ENCODE measurements at places on chromosomes 7 and 10. TPM values are rescaled to one million over a fixed set of nuclear protein-coding genes. Genes with fewer than 3 reads are reported as not detected.

- DNase-seq: no peak
Measured at GRCh38 chr7:2224934-2225333, 7.8 kb downstream of the MAD1L1 start.

DNA sequence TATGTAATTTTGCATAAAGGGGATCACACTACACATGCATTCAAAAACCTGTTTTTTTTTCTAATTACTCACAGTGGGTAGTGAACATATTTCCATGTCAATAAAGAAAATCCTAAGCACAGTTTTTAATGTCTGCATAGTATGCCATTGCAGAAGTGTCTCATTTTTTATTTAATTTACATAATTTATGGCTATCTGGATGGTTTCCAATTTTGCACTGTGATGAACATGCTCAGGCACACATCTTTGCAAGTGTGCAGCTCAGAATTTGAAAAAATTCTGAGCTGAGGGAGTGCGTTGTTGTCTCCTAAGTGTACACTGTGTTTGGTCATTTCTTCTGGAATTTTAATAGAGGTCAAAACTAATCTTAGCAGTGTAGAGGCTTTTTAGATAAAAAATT is 2.2 kb downstream of the NPFFR1 start:
- DNase-seq: no peak

DNA sequence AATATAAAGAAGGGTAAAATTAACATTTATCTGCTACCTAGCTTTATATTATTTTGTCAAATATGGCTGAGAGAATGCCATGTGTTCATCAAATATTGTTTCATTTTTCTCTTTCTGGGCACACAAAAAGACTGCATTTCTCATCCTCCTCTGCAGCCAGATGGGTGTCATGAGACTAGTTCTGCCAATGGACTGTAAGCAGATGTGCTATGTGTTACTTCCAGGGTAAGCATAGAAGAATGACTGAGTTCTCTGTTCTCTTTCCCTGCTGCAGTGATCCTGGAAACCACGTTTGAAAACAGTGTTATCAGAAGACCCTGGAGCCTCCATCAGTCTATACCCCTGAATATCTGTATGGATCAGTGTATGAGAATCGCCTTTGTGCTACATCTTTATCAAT is 24.1 kb upstream of the SLK start:
- no peak for DNase-seq

DNA sequence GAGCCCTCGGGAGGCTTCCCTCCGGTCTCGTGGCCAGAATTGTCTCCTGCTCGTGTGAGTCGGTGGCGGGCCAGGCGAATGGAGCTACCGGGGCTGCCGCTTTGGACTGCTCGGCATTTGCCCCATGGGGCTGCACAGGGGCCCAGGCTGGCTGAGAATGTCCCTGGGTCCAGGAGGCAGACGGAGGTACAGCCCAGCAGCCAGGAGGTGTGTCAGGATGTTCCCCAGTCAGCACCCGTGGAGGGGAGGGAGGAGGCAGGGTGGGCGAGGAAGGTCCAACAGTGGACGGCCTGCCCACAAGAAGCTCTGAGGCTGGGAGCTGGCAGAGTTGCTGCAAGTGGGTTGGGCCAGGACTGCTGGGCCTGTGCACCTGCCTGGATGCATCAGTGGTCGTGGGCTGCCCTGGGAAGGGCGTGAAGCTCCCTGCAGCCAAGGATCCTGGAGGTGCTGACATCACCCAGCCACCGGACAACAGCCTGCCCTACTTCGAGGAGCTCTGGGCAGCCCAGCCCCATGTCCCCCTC is 46.4 kb downstream of the PDGFA start:
- DNase-seq: no peak

DNA sequence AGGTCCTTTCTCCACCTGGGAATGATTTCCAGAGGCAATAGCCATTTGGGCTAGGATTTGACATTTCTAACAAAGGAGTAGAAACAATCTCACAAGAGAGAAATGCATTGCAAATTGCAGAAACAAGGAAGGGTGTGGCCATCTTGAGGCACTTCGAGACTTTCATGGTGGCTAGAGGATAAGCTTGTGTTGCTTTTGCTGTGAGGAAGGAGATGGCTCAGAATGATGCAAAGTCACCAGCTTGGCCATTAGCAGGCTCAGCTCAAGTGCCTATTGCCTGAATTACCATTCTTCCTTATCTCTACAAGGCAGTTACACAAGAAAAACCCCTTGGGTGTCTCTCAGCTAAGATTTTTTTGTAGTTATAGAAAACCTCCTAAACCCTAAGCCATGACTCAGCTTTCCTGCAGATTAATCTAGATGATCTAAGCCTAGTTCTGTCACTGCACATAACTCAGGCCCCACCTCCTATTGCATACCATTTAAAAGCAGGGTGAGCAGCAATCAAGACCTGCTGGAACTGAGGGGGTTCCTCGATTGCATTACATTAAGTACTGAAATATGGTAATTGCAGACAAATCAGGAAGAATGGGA is 683.1 kb downstream of the NRG3 start:
- peak; percentile 23 for DNase-seq

DNA sequence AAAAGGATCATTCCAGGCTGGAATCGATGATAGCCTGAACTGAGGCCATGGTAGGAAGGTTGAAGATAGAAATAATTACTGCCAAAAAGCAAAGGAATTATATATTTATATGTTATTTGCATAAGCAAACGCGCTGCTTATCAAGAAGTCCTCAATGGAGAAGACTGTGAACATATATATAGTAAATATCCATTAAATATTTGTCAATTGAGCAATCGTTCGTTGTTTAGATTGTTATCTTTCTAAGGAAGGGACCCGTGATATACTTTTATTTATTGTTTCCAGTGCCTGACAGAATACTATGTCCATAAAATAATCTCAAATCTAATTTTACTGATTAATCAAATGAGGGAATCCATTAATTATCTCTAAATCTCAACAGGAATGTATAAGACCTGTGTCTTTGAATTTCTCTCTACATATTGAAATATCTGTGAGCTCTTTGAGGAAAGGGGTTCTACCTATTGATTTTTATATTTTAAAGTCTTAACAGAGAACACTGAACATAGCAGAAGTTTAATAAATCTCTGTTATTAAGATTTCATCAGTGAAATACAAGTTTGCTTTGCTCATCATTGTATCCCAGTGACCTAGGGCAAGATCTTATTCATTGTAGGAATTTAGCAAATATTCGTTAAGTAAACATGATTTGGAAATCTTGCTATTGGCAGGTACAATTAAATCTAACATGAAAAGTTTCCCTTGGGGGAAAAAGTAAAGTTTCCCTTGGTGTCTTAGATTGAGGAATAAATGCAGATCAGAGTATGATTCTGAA is 12.0 kb upstream of the HERC4 start:
- no peak for DNase-seq

DNA sequence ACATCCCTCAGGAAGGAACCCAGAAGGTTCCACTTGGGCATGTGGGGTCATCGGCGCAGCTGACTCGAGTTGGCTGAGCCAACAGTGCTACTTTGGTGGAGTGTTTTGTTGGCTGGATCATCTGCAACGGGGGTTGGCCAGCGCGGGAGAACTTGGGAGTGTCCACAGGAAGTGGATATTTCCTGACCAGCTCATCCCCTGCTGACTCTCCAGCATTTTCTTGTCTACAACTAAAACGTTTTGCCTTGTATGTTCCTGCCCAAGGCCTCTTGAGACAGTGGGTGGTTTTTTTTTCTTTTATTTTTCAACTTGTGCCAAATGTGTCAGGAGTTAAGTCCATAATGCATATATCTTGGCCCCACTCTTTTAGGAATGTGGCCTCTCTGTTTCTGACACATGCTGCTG is 208.6 kb downstream of the ZNF365 start:
- peak; percentile 85 for DNase-seq

DNA sequence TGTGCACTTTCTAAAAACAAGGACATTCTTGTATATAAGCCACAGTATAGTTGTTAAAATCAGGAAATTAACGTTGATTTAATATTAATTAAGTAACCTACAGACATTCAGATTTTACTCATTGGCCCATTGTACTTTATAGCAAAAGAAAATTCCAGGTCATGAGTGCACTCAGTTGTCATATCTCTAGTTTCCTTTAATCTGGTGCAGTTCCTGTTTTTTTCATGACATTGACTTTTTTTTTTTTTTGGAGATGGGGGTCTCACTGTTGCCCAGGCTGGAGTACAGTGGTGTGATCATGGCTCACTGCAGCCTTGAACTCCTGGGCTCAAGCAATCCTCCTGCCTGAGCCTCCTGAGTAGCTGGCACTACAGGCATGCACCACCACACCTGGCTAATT is 24.1 kb downstream of the R3HCC1L start:
- no peak for DNase-seq

- DNase-seq: no peak
Measured at GRCh38 chr10:28980264-28980663, 302.9 kb downstream of the BAMBI start.

DNA sequence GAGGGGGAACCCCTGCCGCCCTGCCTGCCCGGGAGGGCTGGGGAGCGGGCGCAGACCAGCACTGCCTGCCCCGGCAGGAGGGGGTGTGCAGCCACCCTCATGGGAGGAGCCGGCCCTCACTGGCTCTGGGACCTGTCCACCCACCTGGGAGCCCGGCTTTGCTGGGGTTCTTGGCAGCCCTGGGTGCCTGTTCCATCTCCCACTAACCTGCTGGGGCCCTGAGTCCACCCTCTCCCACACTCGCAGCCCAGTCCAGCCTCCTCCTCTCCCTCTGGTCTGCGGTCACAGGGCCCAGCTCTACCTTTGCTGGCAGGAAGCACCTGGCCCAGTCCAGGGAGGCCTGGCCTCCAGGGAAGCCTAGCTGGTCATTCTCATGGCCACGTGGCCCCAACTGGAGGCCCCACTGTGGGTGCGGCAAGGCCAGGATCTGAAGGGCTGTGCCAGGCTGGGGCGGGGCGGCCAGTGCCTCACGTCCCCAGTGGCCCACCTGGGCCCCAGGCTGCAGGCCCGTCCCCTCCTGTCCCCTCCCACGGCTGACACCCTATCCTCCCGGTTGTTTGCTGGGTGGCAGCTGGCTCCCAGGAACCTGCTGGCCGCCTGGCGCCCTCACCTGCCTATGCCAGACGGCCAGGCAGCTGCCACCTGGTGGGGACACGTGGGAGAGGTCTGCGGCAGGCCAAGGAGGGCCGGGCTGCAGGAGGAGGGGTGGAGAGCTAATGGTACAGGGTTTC is at the start of gene TMEM184A:
Gene TMEM184A, minus strand, starts transcription at position 393 of the 731 bp plus-strand sequence. CDS start 721 bp downstream, outside the sequence.
- DNase-seq: no peak

GRCh38 chr10:29621161-29621560 is 13.6 kb downstream of the SVIL start:
- DNase-seq: peak; percentile 73

DNA sequence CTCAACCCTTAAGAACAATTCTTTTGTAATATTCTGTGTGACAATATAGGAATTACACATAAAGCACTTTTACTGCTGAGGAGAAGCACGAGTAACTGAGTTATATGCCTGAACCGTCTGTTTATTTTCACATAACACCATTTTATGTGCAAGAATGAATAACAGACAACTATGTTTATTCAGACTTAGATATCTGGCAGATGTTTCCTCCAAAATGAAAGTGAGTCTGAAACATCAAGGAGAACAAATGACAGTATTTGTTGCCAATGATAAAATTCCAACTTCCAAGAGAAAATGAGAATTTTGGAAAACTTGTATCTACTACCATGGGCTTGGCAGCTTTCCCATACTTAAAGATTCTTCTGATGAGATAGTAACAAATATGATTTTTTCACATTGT is 51.4 kb downstream of the DNMBP start:
- no peak for DNase-seq

DNA sequence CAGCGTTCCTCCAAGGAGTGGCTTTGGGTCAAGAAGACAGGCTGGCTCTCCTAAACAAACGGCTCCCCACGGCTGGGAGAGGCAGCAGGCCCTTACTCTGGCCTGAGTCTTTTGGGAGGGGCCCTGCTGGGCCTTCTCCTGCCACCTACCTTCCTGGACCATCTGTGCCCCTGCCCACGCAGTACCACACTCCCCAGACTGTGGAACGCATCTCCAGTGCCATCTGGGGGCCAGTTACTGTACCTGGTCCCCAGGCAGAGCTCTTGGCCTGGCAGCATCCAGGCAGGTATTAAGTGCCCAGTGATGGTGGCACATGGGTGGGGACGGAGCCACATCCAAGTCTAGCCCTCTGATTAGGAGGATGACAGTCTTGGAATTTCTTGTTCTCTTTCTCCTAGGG is 14.4 kb downstream of the ALKBH4 start:
- DNase-seq: no peak

DNA sequence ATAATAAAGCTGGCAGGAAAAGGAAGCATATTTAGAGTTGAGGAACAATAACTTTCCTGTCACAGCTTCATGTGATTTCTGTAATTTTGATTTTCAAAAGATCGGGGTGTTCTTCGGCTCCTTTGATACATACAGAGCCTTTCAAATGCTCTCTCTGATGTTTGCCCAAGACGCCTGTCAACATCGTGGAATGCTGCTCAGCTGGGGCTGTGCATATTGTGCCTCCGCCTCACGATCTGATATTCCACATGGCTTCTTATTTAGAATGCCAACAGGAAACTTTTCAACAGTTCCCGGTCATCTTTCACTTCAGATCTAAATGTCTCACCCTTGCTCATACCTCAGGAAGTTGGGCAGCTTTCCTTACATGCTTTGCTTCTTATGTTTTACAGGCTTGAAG is 7.3 kb downstream of the NPY start:
- no peak for DNase-seq

GRCh38 chr10:130045091-130045652 is 65.5 kb downstream of the C10orf143 start:
- DNase-seq: peak; percentile 54

DNA sequence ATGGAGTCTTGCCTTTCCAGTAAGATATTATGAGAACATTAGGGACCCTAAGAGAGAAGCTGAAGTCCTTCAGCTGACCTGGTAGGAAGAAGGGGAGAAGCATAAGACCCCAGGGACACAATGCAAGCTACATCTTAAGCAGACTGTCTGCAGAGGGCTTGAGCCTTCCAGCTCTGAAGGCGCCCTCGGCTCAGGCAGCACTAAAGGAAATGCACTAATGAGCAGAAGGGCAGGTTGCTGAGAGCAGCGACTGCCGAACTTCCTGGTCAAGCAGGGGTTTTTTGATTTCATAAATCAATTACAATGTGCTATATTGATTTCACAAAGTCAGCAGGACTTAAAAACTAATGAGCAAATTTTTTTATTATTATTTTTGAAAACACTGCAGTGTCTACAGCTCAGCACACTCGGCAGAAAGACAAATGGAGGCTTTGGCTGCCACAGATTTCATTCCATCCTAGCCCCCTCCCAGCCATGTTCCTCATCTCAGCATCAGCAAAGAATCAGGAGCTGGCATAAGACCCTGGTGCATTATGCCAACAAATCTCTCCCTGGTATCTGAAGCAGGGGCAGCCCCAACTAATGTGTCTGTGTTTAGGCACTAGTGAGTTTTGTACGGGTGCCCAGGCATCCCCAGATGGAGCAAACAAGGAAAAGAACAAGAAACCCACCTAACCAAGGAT is 57.1 kb downstream of the LRRTM3 start:
- DNase-seq: no peak

- peak; percentile 91 for DNase-seq
Measured at GRCh38 chr7:85185424-85186082, 1.3 kb downstream of the SEMA3D start.

Gene TFPI2
- 7.8 TPM for total RNA-seq

Gene UCMA
- total RNA-seq: not detected

Gene ITPRID1
- total RNA-seq: 0.21 TPM

Gene CYCS
- 274 TPM for total RNA-seq

Gene VPS37D
- total RNA-seq: 10.1 TPM

Gene SLC39A12
- not detected for total RNA-seq

Gene STN1
- total RNA-seq: 14.3 TPM

Gene OR9A2
- not detected for total RNA-seq

Gene RHOBTB1
- 7.5 TPM for total RNA-seq

Measured in A673 (cell line).